ENCODE measurements at places on chromosomes 16 and 17.

- no peaks in the 10 kb centered on the region for H3K36me3 ChIP-seq
- H3K27me3 ChIP-seq, result no peaks in the 10 kb centered on the region
- H3K4me3 ChIP-seq, result no peak overlapping the region
- H3K27ac ChIP-seq, result no peak overlapping the region
- DNase-seq, result no peak
These were observed 129.3 kb upstream of the KCNJ16 start for GRCh38 chr17:69945698-69946185.

DNA sequence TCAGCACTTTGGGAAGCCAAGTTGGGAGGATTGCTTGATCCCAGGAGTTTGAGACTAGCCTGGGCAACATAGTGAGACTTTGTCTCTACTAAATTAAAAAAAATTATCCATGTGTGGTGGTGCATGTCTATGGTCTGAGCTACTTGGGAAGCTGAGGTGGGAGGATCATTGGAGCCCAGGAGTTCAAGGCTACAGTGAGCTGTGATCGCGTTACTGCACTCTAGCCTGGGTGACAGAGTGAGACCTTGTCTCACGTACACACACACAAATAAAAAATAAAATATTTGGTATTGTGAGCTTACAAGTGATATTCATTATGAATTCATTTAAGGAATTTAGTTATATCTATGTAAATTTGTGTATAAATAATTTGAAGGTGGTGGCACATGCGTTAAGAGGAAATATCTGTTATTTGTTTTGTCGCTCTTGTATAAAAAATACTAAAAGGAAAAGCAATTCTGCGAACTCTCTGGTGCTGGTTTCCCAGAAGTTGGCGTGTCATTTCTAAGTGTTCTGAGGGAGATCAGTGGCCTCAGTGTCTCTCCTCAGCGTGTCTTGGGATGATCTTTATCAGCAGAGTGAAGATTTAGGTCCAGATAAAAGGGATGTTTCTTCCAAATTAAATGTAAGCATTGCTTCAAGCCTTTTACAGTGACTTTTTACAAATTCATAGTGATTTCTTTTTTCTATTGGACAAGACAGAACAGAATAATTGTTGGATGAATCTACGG is 187.6 kb downstream of the FTO start:
- no peak overlapping the region for H3K27ac ChIP-seq
- peaks cover 15% of the 10 kb centered on the region for H3K4me1 ChIP-seq
- no peak for DNase-seq
- H3K27me3 ChIP-seq, result no peaks in the 10 kb centered on the region

DNA sequence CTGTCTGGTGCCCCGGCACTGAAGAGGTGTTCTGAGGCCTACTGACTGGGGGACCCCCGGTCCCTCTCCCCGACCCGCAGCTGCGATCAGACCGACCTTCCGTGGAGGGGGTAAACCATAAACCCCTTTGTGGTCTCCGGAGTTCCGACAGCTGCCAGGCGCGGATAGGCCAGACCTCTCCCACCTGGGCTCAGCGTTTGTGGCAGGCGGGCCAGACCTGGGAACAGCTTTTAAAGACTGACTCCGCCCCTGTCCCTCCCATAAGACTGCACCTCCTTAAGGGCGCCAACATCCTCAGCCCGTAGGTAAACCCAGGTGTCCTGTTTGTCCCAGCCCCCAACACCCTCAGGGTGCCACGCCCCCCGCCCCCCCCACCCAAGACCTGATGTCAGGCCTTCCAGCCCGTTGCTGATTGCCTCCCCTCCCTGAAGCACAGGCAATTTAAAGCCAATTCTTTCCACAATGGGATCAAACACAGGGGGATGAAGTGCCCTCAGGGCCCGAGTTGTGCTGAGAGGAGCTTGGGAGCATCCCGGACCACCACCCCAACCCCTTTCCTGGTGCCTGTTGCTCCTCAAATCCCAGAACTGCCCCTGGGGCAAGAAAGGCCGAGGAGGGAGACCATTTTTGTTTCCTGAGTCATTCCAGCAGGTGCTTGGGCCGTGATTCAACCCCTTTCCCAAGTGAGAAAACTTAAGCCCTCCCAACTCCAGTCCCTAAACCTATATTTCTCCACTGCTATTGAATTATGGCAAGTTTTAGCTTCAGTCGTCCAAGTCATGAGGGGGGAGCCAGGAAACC is at the start of gene SOX15:
TSS of gene SOX15 (minus strand) at position 204 of the 801 bp plus-strand sequence. CDS start 418 bp downstream, outside the sequence.
- H3K4me1 ChIP-seq, result peaks cover 8% of the 10 kb centered on the region
- no peak within 1 kb of the TSS for H3K27ac ChIP-seq
- peaks cover 23% of the 10 kb centered on the region for H3K36me3 ChIP-seq
- no peak within 1 kb of the TSS for H3K4me3 ChIP-seq
- no peaks in the 10 kb centered on the region for H3K27me3 ChIP-seq
- no peak for DNase-seq

DNA sequence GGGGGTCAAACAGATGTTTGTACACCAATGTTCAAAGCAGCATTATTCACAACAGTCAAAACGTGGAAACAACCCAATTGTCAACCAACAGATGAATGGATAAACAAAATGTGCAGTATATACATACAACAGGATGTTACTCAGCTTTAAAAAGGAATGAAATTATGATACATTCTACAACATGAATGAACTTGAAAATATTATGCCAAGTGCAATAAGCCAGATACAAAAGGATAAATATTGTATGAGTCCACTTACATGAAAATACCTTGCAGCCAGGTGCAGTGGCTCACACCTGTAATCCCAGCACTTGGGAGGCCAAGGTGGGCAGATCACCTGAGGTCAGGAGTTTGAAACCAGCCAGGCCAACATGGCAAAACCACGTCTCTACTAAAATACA is 39.9 kb downstream of the UBE2G1 start:
- peaks cover 47% of the 10 kb centered on the region for H3K36me3 ChIP-seq
- peaks cover 35% of the 10 kb centered on the region for H3K4me1 ChIP-seq
- H3K27ac ChIP-seq, result no peak overlapping the region

GRCh38 chr17:4007346-4008081 is 43.3 kb upstream of the ATP2A3 start:
- H3K27ac ChIP-seq, result no peak overlapping the region
- no peak overlapping the region for H3K4me3 ChIP-seq
- DNase-seq, result no peak
- peaks cover 2% of the 10 kb centered on the region for H3K36me3 ChIP-seq

- no peak overlapping the region for H3K4me3 ChIP-seq
- H3K27ac ChIP-seq, result no peak overlapping the region
- no peaks in the 10 kb centered on the region for H3K27me3 ChIP-seq
- H3K4me1 ChIP-seq, result peaks cover 3% of the 10 kb centered on the region
- peaks cover 9% of the 10 kb centered on the region for H3K36me3 ChIP-seq
- DNase-seq, result no peak
These were observed 17.2 kb downstream of the KDM8 start for GRCh38 chr16:27220527-27220926.

DNA sequence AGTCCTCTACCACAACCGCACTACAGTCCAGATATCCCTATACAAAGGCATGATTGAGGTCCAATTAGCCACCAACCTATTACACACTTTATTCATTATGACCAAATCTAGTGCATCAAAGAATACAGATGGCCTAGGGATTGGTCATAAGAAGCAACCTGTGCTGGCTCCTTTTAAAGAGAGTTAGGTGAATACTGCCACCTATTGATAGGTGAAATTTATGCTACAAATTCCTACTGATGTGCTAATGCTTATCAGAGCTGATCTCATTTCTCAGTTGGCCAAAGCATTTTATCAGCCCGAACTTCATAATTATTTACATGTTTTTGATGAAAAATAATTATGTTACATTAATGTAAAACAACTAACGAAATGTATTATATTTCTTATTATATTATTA is 166.3 kb downstream of the ANKFN1 start:
- no peaks in the 10 kb centered on the region for H3K4me1 ChIP-seq
- no peak overlapping the region for H3K4me3 ChIP-seq
- no peak for DNase-seq
- no peaks in the 10 kb centered on the region for H3K36me3 ChIP-seq

- H3K27me3 ChIP-seq, result no peaks in the 10 kb centered on the region
- H3K27ac ChIP-seq, result no peak overlapping the region
- no peak overlapping the region for H3K4me3 ChIP-seq
- H3K4me1 ChIP-seq, result peaks cover 4% of the 10 kb centered on the region
- DNase-seq, result no peak
These were observed 16.1 kb downstream of the ITGB4 start for GRCh38 chr17:75737133-75737962.

DNA sequence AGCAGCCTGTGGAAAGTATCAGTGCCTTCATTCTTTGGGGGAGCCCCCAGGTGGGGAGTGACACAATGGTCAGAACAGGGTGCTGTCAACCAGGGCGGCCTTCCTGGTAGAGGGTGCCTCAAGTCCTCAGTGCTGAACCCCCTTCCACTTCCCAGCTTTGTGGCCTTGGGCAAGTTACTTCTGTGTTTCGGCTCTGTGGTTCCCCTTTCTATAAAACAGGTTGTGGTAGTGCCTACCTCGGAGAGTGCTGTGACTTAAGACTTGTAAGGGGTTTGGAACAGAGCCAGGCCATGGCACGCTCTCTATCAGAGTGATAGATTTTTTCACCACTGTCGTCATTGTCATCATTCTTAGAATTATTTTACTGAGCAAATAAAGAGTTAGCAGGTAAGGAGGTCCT is 141.1 kb downstream of the CCDC182 start:
- H3K36me3 ChIP-seq, result peaks cover 17% of the 10 kb centered on the region
- DNase-seq, result peak; percentile 71
- H3K4me3 ChIP-seq, result peak overlapping the region; percentile 47
- peak overlapping the region; percentile 93 for H3K27ac ChIP-seq
- peaks cover 93% of the 10 kb centered on the region for H3K4me1 ChIP-seq

- H3K27ac ChIP-seq, result no peak overlapping the region
- H3K4me1 ChIP-seq, result no peaks in the 10 kb centered on the region
- no peak for DNase-seq
- H3K4me3 ChIP-seq, result no peak overlapping the region
These were observed 575.0 kb downstream of the CDH13 start for GRCh38 chr16:83201748-83202147.

GRCh38 chr17:72506773-72507172 is 386.0 kb downstream of the SOX9 start:
- no peak for DNase-seq
- H3K36me3 ChIP-seq, result no peaks in the 10 kb centered on the region
- H3K27me3 ChIP-seq, result peaks cover 15% of the 10 kb centered on the region
- no peak overlapping the region for H3K4me3 ChIP-seq

DNA sequence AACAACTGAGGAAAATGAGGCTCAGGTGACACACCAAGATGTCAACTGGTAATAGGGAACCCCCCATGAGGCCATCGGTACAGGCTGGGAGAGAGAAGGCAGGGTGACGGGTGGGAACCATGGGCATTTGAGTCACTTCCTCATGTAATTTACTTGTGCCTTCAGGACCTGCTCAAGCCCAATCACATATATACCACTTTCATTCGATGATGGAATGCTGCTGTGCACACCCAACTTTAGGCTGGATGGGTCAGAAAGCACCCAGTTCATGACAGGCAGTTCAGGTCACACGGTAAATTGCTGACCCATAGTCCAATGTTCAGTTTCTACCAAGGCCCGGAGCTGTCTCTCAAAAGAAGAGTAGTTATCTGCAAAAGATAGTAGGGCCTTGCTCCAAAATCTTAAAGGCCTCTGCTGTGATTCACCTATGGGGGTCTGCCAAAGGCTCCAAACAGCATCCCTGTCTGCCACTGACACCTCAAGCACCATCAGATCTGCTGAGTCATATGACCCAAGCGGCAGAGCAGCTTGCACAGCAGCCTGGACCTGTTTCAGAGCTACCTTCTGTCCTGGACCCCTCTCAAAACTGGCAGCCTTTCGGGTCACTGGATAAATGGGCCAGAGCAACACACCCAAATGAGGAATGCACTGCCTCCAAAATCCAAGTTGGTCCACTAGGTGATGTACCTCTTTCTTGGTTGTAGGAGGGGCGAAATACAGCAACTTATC is 24.7 kb downstream of the ZZEF1 start:
- no peaks in the 10 kb centered on the region for H3K4me1 ChIP-seq
- H3K4me3 ChIP-seq, result no peak overlapping the region
- H3K27me3 ChIP-seq, result no peaks in the 10 kb centered on the region
- no peak for DNase-seq
- no peak overlapping the region for H3K27ac ChIP-seq
- H3K36me3 ChIP-seq, result peaks cover 4% of the 10 kb centered on the region

- H3K27me3 ChIP-seq, result peaks cover 13% of the 10 kb centered on the region
- no peak overlapping the region for H3K27ac ChIP-seq
- no peaks in the 10 kb centered on the region for H3K4me1 ChIP-seq
These were observed 37.4 kb upstream of the LONP2 start for GRCh38 chr16:48206594-48207242.

DNA sequence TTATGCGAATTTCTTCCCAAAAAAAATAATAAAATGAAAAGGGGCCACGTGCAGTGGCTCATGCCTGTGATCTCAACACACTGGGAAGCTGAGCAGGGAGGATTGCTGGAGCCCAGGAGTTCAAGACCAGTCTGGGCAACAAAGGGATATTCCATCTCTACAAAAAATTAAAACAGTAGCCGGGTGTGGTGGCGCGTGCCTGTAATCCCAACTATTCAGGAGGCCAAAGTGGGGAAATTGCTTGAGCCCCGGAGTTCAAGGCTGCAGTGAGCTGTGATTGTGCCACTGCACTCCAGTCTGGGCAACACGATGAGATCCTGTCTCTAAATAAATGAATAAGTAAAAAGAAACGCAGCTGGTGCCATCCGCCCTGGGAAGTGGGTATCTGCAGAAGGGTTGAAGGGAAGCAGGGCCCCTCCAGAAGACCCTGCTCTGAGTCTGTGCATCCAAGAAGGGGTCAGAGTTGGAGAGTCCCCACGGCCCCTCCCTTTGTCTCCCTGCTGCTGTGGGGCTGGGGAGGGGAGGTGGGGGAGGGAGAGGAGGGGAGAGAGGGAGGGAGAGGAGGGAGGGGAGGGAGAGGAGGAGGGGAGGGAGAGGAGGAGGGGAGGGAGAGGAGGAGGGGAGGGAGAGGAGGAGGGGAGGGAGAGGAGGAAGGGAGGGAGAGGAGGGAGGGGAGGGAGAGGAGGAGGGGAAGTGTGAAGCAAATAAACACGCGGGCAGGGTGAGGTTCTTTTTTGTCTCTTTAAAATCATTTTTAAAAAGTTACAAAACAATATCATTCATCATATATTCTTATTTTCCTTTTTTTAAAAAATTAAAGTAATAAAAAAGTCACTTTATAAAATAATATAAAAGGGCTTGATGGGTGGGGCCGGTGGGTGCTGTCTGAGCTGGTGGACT is 5.0 kb upstream of the MYADML2 start:
- H3K4me1 ChIP-seq, result peaks cover 2% of the 10 kb centered on the region
- no peak overlapping the region for H3K4me3 ChIP-seq
- H3K36me3 ChIP-seq, result no peaks in the 10 kb centered on the region
- H3K27ac ChIP-seq, result no peak overlapping the region
- no peaks in the 10 kb centered on the region for H3K27me3 ChIP-seq

- peak within 1 kb of the TSS; percentile 85 for H3K27ac ChIP-seq
- peak within 1 kb of the TSS; percentile 79 for H3K4me3 ChIP-seq
- DNase-seq, result peak; percentile 90
- H3K27me3 ChIP-seq, result no peaks in the 10 kb centered on the region
- H3K4me1 ChIP-seq, result peaks cover 33% of the 10 kb centered on the region
These were observed at the start of gene SPATA32 for GRCh38 chr17:45261577-45262515. Gene SPATA32, minus strand, starts transcription at chr17:45262094. Its CDS starts 78 bp downstream, at chr17:45262016.

- no peak overlapping the region for H3K27ac ChIP-seq
- no peak for DNase-seq
- no peak overlapping the region for H3K4me3 ChIP-seq
These were observed 54.6 kb downstream of the PRKCA start for GRCh38 chr17:66357037-66357436.

- peak overlapping the region; percentile 87 for H3K27ac ChIP-seq
- no peaks in the 10 kb centered on the region for H3K27me3 ChIP-seq
- H3K36me3 ChIP-seq, result peaks cover 23% of the 10 kb centered on the region
- peaks cover 25% of the 10 kb centered on the region for H3K4me1 ChIP-seq
- peak overlapping the region; percentile 96 for H3K4me3 ChIP-seq
These were observed 837 bp downstream of the LRRC59 start for GRCh38 chr17:50396261-50397110.
